ENCODE measurements at places on chromosomes 4 and X.

DNA sequence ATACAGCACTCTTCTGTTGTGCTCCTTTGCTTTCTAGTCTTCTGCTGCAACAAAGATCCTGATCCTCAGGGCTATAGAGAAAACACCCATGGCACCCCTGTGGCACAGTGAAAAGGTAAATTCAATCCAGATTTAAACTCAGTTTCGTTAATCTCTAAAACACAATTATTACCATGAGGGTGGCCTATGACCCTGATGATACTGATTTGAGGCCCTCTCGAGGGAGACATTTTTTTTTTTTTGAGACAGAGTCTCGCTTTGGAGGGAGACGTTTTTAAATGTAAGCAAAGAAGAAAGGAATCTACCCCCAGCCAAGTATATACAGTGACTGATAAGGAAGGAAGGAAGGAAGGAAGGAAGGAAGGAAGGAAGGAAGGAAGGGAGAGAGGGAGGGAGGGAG lies 967.8 kb upstream of the DIAPH2 start:
- DNase-seq = no peak

DNA sequence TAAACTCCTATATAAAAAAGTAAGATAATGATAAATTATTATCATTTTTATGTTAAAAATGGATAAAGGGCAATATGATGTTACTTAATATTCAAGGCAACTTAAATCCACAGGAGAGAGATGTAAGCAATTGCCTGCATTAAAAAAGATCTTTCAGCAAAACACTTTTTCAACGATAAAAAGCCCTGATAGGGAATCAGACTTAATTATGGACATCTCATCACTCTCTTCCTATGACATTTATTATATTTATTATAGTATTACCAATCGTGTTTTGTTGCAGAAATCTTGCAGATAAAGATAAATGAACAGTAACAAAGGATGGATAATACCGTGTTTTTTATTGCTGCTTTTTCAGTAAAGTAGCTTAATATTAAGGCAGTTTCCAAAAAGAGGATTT lies 178.5 kb downstream of the SH2D1A start:
- no peak for DNase-seq

- no peak for DNase-seq
Observed at GRCh38 chr4:88219099-88219498, 60.7 kb upstream of the ABCG2 start.

GRCh38 chr4:24867766-24868296 lies 45.0 kb downstream of the CCDC149 start:
- no peak for DNase-seq

DNA sequence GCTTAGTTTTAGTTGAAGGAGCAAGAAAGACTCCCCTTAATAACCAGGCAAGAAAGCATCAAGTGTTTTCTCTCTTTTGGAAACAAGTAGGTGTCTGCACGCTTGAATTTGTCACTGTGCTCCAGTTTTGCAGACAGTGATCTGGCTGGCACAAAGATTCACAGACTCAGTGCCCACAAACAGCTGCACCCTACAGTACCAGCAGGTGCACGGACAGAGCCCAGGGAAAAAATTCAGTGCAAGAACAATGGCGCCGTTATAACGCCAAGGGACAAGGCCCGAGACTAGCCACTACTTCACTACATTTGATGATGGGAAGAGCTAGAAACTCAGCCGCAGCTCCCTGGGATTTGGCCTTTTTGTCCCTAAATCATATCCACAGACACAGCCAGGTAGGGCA lies 56.0 kb downstream of the ZNF827 start:
- DNase-seq = no peak

- DNase-seq = no peak
Observed at GRCh38 chrX:19350941-19351384, 7.2 kb downstream of the PDHA1 start.

GRCh38 chr4:138005486-138005885 lies 236.7 kb downstream of the SLC7A11 start:
- no peak for DNase-seq

GRCh38 chrX:22396408-22396807 lies 123.7 kb downstream of the CBLL2 start:
- DNase-seq = no peak

- no peak for DNase-seq
Observed at GRCh38 chrX:96182366-96182765, 502.3 kb upstream of the DIAPH2 start.

GRCh38 chr4:126354784-126355183 lies 1040.0 kb downstream of the FAT4 start:
- no peak for DNase-seq

- no peak for DNase-seq
Observed at GRCh38 chr4:88251924-88252323, 32.4 kb downstream of the PPM1K start.

DNA sequence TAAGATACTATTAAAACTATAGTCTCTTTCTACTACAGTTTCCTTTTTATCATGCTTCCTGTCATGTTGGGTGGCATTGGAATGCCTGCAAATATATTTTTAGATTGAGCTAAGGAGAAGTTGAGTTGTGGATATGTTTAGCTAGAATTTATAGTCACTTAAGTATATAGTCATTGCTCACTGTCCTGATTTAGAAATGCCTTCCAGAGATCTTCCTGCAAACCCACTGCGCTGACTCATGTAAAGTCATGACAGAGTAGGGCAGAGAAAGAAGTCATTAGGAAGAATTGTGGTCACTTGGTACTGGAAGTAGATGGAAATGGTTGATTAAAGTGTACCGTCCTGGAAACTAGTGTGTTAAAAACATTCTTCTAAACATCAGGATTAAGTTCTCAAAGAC lies 490.3 kb upstream of the PABPC4L start:
- DNase-seq = no peak

- no peak for DNase-seq
Observed at GRCh38 chr4:15657366-15657765, 2.2 kb upstream of the FBXL5 start.

GRCh38 chr4:79087071-79087470 lies 147.8 kb upstream of the PAQR3 start:
- DNase-seq = no peak

- no peak for DNase-seq
Observed at GRCh38 chr4:32340591-32340990, 1620.4 kb downstream of the PCDH7 start.

- no peak for DNase-seq
Observed at GRCh38 chr4:54626113-54626512, 31.6 kb upstream of the KIT start.

DNA sequence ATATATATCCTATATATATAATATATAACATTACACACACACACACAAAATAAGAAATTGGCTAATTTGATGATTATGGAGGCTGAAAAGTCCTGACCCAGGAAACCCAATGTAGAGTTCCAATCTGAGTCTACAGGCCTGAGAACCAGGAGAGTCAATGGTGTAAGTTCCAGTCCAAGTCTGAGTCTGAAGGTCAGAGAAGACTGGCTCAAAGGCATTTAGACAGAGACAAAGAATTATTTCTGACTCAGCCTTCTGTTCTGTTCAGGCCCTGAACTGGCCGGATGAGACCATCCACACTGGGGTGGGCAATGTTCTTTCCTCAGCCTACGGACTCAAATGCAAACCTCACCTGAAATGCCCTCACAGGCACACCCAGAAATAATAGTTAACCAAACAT lies 60.6 kb upstream of the STX18 start:
- DNase-seq = no peak

DNA sequence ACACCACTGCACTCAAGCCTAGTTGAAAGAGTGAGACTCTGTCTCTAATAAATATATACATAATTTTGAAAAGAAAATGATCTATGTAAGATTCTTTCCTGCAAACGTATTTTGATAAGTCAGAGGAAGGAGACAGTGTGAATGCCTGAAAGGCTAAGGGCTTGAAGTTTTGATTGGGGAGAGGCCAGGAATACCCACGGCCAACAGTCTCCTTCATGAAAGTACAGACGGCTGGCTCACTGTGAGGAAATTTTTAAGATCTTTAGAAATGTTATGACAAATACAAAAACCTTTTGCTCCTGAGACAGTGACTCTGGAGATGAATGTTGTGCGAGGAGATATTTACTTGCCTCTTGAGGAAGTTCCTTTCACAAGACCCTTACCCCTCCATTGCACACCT lies 111.4 kb upstream of the KLHL13 start:
- no peak for DNase-seq

- no peak for DNase-seq
Observed at GRCh38 chr4:52037689-52038102, 403 bp downstream of the SGCB start.

DNA sequence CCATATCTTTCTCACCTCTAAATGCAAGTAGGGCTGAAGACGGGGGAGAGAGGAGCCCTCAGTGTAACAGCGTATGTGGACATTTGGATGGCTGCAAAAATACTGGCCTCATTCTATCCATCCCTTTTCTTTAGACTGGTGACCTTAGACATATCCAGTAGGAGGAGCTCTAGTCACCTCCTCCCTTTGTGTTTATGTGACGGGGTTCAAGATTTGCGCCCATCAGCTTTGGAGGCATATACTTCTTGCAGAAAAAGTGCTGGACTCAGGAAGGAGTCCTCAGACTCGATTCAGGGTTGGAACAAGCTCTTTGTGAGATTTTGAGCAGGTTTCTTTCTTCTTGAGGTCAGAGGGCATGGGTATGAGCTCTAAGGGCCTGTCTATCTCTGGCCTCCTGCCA lies 86.2 kb downstream of the MAMLD1 start:
- DNase-seq = no peak

DNA sequence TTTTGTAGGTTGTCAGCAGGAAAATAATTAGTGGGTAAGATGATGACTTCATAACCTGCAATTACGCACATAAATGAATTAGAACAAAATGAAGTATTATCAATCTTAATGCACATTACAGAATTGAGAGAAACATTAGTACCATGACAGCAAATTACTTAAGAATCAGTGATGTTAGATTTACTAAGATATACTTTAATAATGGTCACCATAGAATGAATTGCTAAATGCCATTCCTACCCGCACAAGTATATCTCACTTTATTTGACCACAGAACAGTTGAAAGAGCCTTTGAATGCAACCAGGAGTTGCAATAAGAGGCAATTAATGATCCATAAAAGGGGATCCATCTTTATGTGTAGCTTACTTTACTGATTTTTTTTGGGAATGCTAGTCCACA lies 816.4 kb upstream of the AGA start:
- no peak for DNase-seq

DNA sequence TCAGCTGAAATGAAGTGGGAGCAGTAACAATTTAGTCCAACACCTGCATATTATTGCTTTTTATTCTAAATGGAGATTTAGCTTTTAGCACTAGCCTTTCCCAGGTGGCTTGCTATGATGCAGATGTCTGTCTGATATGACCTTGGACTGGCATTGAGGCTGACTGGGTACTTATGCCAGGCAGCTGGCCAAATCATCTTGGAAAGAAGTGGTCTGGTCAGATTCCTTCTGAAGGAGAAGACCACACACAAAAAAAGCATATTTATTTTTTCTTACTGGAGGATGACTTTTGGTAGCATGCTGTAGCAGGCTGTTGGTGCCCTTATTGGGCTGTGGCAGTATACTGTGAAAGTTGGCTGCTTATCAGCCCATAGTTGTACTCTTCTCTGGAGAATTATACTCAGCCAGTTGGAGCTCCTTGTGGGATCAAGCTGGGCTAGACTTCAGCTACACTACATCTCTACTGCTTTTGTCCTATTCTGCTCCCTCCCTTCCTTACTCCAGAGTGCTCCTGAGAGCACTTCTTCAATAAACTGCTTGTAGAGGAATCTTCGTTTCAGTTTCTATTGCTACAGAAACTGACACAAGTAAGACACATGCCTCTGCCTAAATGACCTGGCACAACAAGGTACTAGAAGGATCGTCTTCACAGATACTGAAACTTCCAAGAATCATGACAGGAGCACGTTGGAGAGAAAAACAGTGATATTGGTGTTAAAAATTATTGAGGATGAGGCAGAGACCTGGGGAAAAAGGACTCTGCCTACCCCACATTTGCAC lies 196.8 kb upstream of the RPS6KA3 start:
- no peak for DNase-seq

DNA sequence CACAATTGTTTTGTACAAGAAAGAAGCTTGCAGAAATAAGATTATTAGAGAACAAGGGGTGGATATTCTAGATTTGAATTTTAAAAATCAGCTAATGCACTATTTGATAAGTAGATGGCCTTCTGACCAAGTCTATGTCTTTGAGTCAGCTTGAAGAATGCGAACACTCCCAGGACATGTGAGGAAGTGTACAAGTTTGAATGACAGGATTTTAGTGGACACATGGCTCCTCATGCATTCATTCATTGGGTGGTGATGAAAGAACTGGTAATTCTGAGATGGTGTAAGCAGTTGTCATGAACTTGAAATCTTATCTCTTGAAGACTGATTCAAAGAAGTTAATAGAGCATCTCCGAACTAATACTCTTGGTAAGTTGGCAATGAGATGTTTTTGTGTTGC lies 548.2 kb upstream of the CNKSR2 start:
- no peak for DNase-seq

- DNase-seq = no peak
Observed at GRCh38 chr4:157885811-157886210, 287.0 kb downstream of the GASK1B start.

- no peak for DNase-seq
Observed at GRCh38 chr4:78019414-78019813, 37.7 kb upstream of the FRAS1 start.

- DNase-seq = no peak
Observed at GRCh38 chr4:70754990-70755688, 33.4 kb downstream of the RUFY3 start.

- no peak for DNase-seq
Observed at GRCh38 chr4:36332782-36333131, 51.3 kb downstream of the DTHD1 start.

DNA sequence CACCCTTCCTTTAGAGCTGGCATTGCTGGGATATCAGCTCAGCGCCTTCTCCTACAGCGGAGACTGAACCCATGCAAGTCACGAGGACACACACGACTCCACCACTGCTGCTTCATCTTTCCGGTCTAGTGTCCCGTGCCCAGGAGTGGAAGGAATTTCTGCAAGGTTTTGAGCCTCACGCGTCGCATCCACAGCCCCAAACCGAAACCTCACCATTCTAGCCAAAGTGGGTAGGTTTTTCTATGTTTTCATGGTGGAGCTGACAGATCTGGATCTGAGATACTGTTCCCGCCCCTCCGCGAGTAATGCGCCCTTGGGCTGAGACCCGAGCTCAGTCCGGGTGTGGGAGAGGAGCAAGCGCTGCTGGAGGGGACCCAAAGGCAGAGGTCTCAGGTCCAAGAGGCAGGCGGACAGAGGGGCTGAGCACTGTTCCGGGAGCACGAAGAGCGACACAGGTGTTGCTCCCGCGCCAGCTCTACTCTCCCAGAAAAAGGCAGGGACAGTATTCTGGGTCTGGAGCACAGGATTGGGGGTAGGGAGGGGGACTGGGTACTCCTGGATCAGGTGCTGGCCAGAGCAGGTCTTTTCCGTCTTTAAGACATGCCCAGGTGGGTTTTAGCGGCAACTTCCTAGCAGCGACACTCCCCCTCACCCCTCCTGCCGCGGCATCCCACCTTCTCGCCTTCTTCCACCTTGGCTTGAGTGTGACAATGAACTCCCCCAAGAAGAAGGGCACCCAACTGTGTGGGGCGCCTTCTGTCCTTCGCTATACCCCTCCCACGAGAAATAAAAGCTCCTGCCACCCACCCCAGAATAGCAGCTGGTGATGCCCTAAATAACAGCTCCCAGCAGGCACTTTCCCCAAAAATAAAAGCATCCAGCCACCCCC lies 1.8 kb downstream of the EPHA5 start:
- no peak for DNase-seq

GRCh38 chr4:102007959-102008425 lies 217.5 kb downstream of the BANK1 start:
- DNase-seq = no peak

- no peak for DNase-seq
Observed at GRCh38 chr4:9971711-9972110, 49.6 kb downstream of the SLC2A9 start.

- DNase-seq = no peak
Observed at GRCh38 chr4:168408620-168409019, 71.7 kb downstream of the DDX60L start.
